ENCODE measurements at places on chromosomes 1 and 21.

DNA sequence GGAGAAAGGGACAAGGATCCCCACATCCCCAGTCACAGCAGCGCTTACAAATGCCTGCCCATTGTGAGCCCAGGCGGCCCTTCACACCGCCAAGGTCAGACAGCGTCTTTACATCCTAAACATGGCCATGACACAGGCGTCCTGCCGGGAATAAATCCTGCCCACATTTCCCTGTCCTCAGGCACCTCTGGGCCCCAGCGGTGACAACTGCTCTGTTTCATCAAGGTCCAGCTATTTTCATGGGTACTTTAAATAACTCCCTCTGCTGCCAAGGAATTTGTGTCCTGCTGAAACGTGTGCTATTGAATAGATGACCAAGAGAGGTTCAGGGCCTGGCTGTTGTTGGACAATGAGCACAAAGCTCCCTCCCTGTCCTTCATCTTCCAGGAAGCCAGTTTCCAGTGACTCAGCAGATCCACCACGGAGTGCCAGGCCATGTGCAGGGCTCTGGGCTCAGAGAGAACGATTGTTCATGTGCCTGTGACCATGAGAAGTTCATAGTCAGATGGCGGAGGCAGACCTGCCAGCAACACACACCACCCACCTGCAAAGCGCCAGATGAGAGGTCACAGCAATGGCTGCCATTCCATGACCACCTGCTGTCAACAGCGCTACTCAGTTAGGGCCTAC is 195.8 kb downstream of the MATN1 start:
- DNase-seq: no peak

DNA sequence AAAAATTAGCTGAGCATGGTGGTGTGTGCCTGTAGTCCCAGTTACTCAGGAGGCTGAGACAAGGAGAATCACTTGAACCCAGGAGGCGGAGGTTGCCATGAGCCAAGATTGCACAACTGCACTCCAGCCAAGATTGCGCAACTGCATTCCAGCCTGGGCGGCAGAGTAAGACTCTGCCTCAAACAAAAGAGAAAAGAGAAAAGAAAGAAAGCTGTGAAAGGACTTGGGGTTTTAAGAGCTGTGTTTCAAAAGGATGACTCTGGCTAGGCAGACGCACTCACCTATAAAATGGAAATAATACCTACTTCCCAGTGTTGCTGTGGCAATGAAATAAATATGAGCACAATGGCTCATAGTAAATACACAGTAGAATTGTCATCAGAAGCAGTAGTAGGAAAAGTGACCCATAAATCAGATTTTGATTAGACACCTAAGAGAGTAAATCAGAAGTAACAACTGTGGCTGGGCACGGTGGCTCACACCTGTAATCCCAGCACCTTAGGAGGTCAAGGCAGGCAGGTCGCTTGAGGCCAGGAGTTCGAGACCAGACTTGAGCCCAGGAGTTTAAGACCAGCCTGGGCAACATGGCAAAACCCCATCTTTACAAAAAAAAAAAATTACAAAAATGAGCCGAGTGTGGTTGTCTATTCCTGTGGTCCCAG is 45.9 kb upstream of the PUM1 start:
- DNase-seq: peak; percentile 83

DNA sequence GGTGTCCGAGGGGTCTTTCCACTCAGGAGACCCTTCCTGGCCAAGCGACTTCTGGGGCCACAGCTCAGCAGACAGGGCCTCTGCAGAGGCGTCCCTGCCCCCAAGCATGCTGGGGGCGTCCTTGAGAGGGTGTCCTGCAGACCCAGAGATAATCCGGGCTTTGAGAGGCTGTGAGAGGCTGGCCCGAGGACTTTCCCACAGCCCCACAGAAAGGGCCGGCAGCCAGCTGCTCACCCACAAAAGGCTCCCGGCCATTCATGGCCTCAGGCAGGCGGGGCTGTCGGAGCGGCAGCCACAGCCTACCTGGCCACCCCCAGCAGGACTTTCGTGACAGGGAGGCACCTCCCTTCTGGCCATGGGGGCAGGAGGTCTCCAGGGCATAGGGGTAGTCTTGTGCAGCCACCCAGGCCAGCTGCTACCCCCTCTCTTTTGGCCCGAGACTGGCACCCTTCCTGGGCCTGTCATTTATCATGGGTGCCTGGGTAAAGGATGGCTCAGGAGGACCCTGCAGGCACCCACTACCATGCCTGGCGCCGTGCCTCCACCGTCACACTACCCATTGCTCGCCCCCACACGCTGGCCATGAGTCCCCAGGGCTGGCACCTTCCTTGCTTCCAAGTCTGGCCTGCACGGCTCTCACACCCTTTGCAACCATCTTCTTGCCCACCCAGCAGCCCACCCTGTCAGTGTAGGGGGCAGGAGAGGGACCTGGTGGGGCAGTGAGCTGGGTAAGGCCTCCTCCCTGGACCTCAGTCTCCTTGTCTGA is 11.1 kb upstream of the TNFRSF14 start:
- DNase-seq: no peak

DNA sequence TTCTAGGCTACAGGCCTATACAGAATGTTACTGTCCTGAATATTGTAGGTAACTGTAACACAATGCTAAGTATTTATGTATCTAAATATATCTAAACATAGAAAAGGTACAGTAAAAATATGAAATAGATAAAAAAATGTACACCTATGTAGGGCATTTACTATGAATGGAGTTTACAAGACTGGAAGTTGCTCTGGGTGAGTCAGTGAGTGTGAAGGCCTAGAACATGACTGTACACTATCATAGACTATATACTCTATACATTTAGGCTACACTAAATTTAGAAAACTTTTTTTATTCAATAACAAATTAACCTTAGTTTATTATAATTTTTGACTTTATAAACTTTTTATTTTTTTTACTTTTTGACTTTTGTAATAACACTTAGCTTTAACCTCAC is 136.9 kb downstream of the DUSP10 start:
- peak; percentile 65 for DNase-seq

GRCh38 chr1:53888681-53889080 is 916 bp downstream of the YIPF1 start:
- no peak for DNase-seq

DNA sequence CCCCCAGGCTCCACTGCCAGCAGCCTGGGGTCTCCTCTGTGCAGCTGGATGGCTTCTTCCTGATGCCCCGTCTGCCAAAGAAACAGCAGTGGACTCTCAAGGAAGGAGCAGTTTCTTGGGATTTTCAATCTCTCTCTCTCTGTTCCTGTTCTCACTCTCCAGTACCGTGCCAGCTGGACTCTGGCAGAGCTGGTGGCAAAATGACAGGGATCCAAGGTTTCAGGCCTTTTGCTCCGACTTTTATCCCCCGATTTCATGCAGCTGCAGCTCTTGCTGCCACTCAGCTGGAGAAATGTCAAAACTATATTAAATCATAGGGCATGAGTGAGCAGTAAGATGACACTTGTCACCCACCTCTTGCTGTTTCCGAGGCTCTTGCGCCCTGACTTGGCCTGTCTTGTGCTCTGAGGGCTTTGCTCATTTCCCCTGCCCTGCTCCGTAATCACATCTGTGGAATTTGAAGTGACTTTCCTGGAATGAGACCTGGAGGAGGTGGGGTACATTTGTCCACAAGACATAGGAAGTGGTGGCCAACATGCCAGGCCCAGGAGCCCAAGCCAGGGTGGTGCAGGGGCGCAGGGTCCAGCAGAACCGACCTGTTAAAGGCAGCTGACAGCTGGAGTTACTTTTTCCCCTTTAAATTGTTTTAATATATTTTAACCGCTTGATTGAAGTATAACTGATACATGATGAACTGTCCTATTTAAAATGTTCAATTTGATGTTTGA is 576.2 kb downstream of the PTPRU start:
- DNase-seq: no peak

- no peak for DNase-seq
Measured at GRCh38 chr1:204348242-204348641, 11.5 kb downstream of the PLEKHA6 start.

DNA sequence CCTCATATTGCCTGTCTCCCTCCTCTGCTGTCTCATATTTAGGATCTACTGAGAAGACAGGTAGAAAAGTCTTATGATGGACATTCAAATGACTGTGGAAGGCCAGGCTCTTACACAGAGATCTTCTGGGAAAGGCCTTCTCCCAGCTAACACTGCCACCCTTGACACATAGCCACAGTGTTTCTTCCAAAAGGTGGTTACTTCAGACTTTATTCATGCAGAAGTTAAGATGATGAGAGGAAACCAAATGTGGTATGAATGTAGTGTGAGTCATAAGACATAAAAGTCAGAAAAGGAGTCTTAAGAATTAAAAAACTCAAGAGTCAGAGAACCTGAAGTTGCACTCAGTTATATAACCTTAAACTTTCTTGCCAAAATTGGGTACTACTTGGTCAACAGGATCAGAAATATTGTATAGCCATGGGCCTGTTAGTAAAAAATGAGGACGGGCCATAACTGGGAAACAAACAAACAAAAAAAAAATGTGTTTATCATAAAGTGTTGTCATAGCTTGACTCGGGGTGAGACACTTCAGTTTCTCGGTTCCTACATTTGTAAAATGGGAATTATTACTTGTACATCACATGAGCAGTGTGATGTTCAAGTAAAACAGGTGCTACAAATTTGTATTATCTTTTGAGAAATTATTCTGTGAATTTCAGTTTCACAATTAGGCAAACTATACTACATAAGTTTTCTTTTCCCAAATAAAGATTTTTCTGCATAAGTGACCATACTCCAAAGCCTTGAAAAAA is 1.2 kb upstream of the DENND1B start:
- peak; percentile 78 for DNase-seq

GRCh38 chr21:32096411-32096810 is 182.4 kb downstream of the MIS18A start:
- no peak for DNase-seq

DNA sequence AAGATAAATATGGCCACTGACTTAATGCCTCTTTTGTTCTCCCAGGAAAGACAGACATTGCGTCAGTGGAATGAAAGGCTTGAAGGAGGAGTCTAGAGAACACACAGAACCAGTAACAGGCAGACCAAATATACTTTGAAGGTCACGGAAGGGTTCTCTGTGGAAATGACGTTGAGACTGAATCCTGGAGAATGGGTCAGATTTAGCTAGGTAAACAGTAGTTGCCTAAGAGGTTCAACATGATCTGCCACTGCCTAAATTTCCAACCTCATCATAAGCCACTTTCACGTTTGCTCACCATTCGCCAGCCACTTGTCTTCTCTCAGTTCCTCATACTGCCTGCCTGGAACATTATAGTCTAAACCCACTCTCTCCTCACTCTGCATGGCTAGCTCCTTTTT is 20.5 kb downstream of the PLA2G4A start:
- DNase-seq: no peak

- DNase-seq: no peak
Measured at GRCh38 chr1:34779962-34780361, 1.1 kb upstream of the GJB3 start.

DNA sequence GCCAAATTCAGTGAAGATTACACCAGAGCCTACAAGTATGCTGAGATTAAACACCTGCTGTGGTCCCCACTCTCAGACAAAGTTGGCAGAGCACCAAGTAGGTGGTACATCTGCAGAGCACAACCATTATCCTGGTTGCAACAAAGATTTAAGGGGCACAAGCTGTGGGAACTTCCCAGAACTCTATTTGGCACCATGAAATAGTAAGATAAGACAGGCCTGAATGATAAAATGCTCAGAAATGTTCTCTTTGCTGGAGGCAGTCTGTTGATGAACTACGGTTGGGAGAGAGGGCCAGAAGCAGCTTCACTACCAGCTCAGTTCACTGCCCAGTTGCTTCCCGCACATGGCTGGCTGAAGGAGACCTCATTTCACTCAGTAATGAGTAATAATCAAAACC is 19.9 kb downstream of the RPL5 start:
- DNase-seq: no peak

- no peak for DNase-seq
Measured at GRCh38 chr1:56461158-56462127, 117.9 kb downstream of the PLPP3 start.

DNA sequence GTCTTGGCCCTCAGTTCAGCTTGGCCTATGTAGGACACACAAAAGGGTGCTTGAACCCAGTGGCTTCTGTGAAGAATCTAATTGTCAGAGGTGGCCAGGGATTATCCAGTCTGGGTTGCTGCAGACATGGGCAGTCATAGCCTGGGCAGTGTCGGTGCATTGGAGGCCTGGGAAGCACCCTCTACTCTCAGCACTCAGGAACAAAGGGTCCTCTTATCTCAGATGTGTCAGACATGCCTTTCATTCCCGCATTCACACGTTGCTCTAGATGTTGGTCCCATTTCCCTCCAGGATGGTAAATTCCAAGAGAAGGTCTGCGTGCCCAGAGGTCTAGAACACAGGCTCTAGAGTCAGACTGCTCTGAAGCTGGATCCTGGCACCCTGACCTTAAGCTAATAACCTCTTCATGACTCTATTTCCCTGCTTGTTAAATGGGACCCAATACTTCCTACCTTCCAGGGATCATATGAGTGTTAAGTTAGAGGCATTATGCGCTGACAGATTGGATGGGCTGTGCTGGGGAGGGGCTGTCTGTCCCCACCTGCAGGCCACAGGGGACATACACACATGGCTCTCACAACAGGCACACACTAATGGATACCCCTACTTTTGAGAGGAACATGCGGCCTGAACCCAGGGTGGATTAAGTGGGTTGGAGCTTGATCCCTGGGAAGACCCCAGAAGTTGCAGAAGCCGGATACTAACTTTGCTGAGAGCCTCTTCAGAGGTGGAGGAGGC is 16.5 kb upstream of the EDN2 start:
- no peak for DNase-seq

DNA sequence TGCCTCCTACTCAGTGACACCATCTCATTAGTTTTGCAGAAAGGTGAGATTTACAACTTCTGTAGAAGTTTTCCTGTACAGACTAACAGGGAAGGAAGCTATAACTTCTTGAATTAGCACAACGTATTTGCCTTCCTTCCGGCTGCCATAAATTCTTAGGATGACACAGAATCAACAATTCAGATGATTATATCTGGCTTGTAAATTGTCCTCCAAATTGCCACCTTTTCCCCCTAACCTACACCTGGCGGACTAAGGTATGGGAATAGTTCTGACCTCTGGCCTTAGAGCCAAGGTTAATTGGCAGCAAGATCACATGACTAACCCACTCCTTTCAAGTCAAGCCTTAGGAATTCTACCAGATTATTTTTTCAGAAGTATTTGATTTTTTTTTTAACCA is 284.3 kb downstream of the LMO4 start:
- no peak for DNase-seq

DNA sequence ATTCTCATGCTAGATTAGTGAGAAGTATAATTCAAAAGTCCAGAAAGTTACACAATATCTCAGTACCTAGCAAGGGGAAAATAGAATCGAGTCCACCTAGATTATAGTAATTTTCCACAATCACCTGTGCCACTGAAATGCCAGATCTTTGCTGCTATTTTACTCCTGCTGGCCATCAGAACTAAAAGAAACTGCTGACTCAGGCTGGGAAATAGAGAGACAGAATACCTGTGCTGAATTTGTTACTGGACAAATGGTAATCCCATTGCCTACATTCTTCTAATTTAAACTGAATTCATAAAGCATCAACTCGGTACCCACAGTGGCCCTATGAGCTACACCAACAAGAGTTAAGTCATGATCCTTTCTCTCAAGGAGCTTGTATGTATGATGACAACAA is 55.0 kb downstream of the USH2A start:
- no peak for DNase-seq

- no peak for DNase-seq
Measured at GRCh38 chr21:44933199-44933917, 6.5 kb upstream of the SLX9 start.

- DNase-seq: no peak
Measured at GRCh38 chr1:227577500-227577899, 14.1 kb downstream of the ZNF678 start.
